SJCRH30 (cell line): ENCODE measurements at places on chromosomes 4 and X.

DNA sequence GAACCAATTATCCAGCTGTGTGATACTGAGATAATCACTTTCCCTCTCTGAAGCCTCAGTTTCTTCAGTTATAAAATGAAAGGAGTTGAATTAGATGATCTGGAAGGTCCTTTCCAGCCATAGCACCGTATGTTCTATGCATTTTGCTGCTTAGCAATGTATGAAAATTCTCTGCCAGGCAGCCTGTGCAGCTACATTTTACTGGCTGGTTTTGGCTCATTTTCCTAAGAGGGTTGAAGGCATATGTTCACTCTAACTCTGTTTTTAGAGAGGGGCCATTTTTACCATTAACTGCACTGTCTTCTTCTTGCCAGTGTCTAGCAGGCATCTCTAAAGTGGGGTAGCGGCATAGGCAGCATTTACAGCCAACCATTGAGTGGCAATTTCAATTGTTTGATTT lies 26.1 kb downstream of the TRPC5 start:
- DNase-seq: no peak

DNA sequence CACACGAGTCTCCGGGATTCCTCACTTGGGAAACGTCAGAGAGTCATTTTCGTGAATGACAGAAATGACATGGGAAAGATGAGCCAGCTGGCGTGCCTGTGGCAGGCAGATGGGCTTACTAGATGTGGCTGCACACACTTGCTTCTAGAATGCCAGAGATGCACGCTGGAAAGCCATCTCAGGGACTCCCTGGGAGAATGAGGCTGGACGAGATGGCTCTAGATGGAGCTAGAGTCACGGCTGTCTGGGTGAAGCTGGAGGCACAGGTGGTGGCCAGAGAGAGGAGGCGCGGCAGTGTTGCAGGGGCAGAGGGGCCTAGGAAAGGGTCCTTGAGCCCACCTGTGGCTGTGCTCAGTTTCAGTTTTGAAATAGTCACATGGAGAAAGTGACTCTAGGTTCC lies 26.0 kb downstream of the TKTL1 start:
- no peak for DNase-seq

- no peak for DNase-seq
These were observed 32.4 kb downstream of the CLDN22 start for GRCh38 chr4:183287677-183288076.

- no peak for DNase-seq
These were observed 113.9 kb downstream of the SNCA start for GRCh38 chr4:89723096-89723495.

GRCh38 chr4:32340591-32340990 lies 1620.4 kb downstream of the PCDH7 start:
- no peak for DNase-seq

DNA sequence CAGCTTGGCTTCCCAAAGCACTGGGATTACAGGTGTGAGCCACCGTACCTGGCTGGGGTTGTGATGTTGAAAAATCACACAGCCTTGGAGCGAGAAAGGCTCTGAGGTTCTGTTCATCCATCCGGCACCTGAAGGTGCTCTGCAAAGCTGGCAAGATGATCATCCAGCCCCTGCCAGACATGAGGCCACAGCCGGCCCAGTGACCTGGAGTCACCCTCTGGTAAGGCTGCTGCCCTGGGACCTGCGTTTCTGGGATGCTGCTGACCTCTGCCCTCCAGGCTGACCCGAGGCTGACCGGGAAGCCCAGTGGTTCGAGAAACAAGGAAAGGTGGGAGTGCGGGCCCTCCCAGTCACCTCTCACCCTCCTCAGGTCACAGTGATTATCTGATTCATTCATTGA lies 13.5 kb upstream of the WFS1 start:
- DNase-seq: no peak

- DNase-seq: no peak
These were observed 93.3 kb downstream of the UGT8 start for GRCh38 chr4:114691865-114692264.

GRCh38 chr4:68406479-68406859 lies 40.8 kb upstream of the TMPRSS11E start:
- DNase-seq: no peak

- no peak for DNase-seq
These were observed 206.2 kb upstream of the BANK1 start for GRCh38 chr4:101584306-101584705.

GRCh38 chr4:76527666-76528065 lies 92.6 kb downstream of the SHROOM3 start:
- no peak for DNase-seq

GRCh38 chrX:110145311-110145710 lies 142.4 kb downstream of the TMEM164 start:
- no peak for DNase-seq

GRCh38 chrX:110588164-110588563 lies 207.5 kb downstream of the CHRDL1 start:
- peak; percentile 72 for DNase-seq

GRCh38 chrX:97306771-97307470 lies 423.2 kb downstream of the RPA4 start:
- no peak for DNase-seq

DNA sequence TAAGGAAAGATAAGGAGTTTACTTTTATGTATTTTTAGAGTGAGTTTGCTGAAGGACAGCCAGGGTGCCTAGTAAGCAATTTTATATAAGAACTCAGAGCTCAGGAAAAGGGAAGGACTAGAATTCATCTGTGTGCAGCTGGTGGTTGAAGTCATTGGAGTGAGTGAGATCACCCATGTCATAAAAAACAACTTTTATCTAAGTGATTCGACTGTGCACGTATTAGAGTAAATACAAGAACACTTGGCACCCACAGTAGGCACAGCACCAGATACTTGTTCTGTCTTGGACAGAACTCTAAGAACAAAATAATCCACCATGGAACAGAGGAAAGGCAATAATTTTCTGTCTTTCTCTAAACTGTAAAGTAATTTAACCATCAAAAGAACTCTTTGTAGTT lies 31.6 kb downstream of the SYNPO2 start:
- DNase-seq: no peak

GRCh38 chrX:148609515-148610327 lies 109.3 kb downstream of the AFF2 start:
- no peak for DNase-seq

GRCh38 chr4:41143311-41144039 lies 70.9 kb downstream of the APBB2 start:
- DNase-seq: peak; percentile 90

DNA sequence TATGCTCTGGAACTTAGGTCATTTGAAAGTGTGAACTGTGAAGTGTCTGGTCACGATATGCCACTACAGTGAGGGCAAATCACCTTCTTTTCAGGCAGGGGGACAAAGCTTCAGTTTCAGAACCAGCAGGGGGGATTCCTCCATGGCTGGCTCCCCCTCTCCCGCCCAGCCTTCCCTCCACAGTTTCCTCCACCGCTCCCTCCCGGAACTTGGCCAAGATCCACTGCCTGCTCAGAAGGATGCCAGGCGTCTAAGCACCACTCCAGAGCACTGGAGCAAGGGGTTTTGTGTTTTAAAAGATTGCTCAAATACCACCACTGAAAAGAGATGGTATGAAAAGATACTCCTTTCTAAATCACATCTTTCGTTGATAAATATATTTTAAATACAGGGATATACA lies 126.9 kb downstream of the ELOVL6 start:
- DNase-seq: no peak

DNA sequence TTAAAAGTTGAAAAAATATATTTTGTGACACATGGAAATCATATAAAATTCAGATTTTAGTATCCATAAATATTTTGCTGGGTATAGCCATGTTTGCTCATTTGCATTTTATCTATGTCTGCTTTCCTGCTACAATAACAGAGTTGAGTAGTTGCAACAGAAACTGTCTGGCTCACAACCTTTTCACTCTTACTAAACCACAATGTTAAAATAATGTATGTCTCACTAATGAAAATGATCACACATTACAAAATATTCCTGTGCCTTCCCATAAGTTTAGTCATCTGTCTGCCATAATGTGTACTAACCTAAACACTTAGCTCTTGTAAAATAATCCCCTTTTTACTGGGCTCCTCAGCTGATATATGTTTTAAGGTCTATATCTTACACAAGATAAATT lies 174.0 kb upstream of the PRPS2 start:
- DNase-seq: no peak

DNA sequence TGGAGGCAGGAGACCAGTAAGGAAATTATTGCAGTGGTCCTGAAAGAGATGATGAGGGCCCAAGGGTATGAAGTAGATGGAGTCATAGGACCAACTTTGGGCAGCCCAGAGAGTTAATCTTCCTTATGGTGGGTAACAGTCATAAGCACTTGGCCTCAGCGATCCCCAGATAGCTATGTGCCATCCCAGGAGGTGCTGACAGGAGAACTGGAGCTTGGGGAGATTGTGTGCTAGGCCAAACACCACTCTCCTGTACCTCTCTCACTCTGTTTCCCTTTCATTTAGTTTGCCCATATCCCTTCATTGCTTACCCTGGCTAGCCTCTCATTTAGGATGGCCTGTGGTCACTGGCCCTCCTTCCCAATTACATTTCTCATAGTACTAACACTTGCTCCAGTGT lies 60.0 kb downstream of the TMEM164 start:
- no peak for DNase-seq

DNA sequence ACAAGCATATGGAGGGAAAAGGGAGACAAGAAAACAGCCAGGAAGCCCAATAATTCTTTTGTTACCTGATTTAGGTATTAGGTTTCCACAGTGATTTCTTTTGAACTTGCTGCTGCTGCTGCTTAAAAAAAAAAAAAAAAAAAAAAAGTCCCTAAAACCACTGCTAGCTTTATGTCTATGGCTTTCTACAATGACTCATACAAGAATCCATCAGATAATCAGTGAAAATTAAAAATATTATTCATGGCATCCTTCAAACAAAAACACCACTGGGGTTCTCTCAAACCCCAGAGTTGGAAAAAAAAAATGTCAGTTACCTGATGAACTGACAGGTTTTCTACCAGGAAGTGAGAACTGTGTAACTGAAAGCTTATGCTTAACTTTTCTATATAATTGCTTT lies 14.3 kb downstream of the EPHA5 start:
- no peak for DNase-seq

GRCh38 chr4:94262163-94263016 lies 54.7 kb downstream of the SMARCAD1 start:
- no peak for DNase-seq

DNA sequence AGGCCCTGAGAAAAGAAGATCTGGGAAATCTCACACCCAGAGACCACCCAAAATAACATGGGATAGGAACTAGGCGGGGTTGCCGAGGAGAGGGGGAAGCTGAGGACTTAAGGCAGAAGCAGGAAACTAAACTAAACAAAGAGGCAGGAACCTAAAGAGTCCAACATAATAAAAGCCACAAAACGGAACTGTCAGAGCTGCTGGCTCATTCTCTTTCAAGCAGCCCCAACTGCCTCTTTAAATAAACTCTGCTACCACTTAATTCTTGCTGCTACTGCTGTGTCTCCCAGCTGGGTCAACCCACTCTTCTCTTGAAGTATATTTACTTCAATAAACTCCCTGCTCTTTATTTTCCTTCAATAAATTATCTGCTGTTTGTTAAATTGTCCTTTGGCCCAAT lies 44.5 kb downstream of the MAGEB16 start:
- DNase-seq: no peak

DNA sequence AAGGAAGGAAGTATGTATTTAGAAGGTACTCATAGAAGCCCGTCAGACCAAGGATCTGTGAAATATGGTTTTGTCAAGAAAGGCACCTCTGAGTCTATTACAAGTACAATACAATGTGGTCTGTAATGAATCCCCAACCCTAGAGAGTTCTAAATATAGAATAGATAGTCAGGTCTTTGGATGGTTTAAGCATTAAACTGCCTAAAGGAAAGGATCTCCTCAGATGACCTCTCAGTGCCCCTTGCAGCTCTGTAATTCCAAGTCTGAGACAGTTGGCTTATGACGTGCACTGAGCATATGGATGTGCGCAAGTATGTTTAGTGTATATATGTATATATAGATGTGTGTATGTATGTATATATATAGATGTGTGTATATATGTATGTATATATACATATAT lies 62.0 kb downstream of the CCSER1 start:
- peak; percentile 10 for DNase-seq

GRCh38 chrX:66717926-66718325 lies 79.0 kb upstream of the EDA2R start:
- no peak for DNase-seq

DNA sequence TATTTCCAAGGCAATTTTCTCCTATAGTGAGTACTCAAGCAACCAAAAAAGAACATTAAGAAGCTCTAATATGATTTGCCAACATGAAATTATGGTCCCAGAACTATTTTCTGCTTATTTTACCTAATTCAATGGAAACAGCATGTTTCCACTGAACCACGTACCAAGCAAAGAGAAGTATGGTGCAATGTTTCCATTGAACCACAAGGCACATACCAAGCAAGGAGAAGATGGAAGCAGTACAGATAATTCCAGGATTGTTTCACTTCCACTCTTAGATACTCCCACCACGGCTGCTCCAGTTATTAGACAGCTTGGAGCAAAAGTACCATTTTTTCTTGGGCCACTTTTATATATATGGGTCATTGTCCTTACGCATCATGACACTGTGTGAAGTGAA lies 164.9 kb downstream of the RNF150 start:
- DNase-seq: no peak

DNA sequence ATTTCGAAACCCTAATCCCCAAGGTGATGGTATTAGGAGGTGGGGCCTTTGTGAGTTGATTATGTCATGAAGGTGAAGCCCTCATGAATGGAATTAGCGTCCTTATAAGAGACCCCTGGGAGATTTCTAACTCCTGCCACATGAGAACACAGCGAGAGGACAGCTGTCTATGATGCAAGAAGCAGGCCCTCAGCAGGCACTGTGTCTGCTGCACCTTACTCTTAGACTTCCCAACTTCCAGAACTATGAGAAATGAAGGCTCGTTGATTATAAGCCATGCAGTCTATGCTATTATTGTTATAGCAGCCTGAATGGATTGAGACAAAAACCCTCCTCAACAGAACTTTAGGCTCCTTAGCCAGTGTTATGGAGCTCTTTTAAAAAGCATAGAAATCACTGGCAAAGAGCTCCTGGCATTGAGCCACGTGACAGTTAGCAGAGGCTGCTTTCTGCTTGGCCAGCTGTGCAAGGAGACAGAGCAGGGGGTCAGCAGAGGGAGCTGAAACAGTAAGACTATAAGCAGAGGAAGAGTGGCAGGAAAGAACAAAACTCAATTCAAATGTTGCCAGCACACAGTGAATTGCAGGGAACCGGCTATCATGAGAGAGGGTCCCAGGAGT lies 219.2 kb upstream of the FAT1 start:
- DNase-seq: peak; percentile 70

GRCh38 chr4:107950746-107951540 lies 19.6 kb downstream of the CYP2U1 start:
- no peak for DNase-seq

DNA sequence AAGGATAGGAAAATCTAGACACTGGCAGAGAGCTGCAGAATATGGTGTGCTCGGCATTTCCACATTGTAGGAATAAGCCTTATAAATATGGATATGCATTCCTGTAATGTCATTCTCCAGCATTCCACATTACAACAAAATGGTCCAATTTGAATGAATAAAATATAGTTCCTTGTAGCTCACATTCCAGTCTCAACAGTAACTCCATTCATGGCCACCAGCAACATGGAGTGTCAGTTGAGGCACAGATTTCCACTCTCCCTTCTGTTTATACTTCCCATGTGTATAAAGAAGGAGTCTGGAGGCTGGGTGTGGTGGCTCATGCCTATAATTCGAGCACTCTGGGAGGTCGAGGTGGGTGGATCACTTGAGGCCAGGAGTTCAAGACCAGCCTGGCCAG lies 84.5 kb downstream of the AASDH start:
- no peak for DNase-seq
